Nucleus accumbens (tissue), 56 donors: ENCODE measurements at places on chromosomes 5 and 9.

DNA sequence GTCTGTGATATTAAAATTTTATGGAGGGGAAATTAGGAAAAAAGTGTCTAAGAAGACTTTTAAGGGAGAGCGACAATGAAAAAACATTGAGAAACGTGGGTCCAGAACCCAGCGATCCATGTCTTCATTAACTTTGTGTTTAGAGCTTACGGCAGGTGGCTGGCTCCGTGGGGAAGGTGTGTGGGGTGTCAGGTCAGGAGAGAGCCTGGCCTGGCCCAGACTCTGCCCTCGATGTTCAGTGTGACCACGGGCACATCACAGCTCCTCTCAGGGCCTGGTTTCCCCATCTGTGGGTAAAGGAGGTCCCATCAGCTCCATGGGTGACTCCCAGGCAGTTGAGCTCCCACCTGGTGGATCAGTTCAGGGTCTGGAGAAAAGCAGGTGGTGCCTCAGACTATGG lies 22.1 kb downstream of the DAB2IP start:
- no peak for DNase-seq

GRCh38 chr5:123012321-123012720 lies 24.2 kb downstream of the PPIC start:
- no peak for DNase-seq

DNA sequence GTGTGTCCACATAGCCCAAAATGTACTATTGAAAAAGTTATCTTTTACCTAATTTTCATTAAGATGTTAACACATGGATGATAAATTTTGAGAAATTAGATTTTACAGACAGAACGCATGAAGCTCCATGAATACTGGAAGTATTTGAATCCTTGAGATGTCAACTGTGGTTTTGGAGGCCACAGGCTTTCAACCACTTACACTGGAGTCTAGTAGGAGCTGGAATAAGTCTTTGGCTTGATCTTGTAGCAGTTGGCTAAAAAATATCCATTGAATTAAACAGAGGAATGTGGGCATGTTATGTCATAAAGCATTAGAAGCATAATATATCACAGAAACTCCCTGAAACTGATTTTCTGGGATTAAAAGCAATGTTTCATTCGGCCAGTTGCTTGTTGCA lies 52.9 kb downstream of the CAMK4 start:
- no peak for DNase-seq

- DNase-seq: no peak
These were observed 44.8 kb upstream of the ALDOB start for GRCh38 chr9:101480386-101480785.

DNA sequence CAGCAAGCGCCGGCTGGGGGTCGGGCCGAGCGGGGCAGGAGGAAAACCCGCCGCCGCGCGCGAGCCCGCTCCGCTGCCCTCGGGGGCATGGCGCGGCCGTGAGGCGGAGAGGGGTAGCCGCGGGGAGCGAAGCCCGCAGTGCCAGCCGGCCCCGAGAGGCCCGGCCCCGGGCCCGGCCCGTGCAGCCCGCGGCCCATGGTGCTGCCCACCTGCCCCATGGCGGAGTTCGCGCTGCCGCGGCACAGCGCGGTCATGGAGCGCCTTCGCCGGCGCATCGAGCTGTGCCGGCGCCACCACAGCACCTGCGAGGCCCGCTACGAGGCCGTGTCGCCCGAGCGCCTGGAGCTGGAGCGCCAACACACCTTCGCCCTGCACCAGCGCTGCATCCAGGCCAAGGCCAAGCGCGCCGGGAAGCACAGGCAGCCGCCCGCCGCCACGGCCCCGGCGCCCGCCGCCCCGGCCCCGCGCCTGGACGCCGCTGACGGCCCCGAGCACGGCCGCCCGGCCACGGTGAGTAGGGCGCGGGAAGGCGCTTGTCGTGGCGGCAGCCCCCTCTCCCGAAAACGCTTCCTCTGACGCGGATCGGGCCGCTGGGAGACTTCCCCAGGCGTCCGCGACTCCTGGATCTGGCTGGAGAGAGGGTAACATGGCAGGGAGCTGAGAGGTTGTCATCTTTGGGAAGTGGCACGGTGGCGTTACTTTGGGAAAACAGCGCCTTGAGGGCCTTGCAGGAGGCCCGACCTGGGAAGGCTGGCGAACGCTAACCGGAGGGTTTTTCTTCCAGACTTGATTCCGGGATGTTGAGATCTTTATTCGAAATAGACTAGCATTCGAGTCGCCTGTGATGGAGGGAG lies 523 bp downstream of the MAML1 start:
- DNase-seq: peak; percentile 51

- DNase-seq: no peak
These were observed 364.9 kb upstream of the IRX2 start for GRCh38 chr5:3116366-3116765.

- no peak for DNase-seq
These were observed 51.7 kb downstream of the ATPSCKMT start for GRCh38 chr5:10198021-10198420.

DNA sequence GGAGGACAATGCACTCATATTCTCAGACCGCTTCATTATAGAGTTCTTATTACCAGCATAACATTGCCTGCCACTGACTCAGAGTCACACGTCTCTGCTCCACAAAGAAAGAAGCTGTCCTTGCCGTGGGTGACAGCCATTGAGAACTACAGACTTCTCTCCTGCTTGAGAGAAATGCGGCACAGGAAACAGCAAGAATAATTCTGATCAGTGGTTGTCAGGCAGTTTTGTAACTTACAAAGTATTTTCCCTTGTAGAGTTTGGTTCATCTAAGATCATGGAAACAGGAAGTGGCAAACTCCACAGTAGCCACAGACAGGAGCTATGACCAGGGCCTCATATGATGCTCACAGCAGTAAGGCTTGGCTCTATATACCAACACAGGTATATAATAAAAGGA lies 47.0 kb downstream of the KCNV2 start:
- DNase-seq: no peak

GRCh38 chr9:36744678-36745077 lies 172.0 kb downstream of the MELK start:
- DNase-seq: no peak

DNA sequence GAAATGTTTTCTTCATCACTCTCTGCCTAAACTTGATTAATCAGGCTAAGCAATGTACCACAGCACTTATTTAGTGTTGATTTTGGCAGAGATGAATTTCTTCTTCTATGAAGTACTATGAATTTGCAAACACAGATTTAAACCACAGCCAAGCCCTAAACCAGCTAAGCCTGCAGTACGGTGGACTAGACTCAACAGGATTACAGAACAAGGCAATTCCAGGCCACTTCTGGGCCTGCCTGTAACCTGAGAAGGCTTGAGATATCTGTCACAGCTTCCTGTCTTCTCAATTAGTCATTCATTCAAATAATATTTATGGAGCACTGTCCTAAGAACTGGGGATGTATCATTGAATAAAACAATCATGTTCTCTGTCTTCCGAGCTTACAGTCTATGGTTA lies 32.4 kb upstream of the CAST start:
- no peak for DNase-seq

DNA sequence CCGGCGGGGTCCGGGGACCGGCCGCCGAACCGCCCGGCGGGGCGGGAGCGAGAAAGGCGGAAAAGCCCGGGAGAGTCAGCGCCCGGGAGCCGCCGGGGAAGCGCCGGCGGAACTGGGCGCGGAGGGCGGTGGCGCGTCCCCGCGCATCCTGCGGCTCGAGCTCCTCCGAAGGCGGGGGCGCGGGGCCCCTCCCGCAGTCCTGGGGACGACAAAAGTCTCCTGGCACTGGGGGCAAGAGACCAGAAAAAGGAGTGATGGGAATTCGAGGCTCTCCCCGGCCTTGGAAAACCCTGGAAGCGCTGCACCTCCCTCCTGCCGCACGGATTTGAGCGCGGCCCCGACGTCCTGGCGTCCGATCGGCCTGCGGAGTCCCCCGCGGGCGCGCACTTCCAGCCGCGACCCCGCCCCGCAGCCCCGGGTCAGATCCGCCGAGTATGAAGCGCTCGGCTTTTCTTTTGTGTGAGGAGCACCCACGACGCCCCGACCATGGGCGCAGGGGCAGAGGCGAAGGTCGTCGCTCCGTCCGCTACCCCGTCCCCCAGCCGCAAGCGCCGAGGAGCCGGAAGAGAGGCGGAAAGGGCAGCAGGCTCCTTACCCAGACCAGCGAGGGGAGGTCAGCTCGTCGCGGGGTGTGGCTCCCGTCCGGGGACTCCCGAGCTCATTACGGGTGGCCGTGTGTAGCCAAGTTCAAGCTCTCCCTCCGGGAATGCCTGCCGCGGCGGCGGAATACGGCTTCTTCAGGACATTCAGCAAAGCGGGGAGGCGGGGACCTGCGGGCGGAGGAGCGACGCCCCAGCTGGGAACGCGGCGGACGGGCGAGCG lies at the start of gene EPB41L4A:
EPB41L4A (minus strand) TSS at position 114 of the 822 bp plus-strand sequence. CDS start 238 bp downstream, outside the sequence.
- DNase-seq: peak; percentile 51

GRCh38 chr9:26437056-26437711 lies 455.4 kb downstream of the CAAP1 start:
- DNase-seq: no peak

GRCh38 chr5:171701100-171701541 lies 84.5 kb upstream of the SMIM23 start:
- DNase-seq: no peak
